G401 (cell line): ENCODE measurements at places on chromosomes 1 and 21.

DNA sequence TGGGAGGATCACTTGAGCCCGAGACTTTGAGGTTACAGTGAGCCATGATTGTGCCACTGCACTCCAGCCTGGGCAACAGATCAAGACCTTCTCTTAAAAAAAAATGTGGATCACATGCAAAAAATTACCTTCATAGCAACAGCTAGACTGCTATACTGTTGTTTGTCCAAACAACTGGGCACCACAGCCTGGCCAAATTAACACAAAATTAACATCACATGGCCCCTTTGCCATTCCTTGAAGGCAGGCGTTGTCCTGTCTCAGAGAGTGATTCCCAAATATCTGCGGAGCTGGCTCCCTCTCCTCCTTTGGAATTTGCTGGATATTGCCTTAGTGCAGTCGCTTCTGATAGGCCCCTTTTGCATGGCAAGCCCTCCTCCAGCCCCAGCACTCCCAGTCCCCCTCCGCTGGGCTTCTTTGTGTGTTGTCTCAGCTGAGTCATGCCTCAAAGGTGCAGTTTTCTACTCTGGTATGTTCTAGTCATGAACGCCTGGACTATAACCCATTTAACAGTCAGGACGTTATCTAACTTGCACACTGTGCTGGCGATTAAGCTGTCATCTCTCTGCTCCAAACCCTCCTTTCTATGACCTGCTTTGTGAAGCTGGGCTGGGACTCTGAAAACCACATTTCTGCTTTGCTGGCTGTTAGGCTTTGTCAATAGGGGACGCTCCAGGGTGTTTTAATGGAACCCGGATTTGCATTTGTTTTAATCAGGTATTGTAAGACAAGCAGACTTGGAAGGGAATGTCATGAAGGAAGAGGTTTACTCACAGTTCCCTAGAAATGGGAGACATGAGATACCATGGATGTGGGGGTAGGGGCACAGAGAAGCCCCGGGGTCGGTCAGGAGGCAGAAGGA is 20.1 kb upstream of the HPCAL4 start:
- no peak for DNase-seq

DNA sequence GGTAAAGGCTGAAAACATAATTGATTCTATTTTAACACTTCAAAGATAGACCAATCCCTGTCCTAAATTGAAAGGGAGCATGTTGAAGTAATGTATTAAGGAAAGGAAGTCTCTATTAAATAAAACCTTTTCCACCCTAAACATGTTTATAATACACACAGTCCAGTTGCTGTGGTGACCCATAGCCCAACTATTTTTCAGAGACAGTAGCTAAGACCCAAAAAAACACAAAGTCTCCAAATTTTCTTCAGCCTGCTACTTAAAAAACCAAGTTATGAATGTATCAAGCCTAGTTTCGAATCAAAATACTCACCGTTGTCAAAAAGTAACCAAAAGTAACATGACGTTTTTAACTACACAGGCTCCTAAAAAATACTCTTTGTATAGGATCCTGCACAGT is 1.6 kb downstream of the ELK4 start:
- no peak for DNase-seq

DNA sequence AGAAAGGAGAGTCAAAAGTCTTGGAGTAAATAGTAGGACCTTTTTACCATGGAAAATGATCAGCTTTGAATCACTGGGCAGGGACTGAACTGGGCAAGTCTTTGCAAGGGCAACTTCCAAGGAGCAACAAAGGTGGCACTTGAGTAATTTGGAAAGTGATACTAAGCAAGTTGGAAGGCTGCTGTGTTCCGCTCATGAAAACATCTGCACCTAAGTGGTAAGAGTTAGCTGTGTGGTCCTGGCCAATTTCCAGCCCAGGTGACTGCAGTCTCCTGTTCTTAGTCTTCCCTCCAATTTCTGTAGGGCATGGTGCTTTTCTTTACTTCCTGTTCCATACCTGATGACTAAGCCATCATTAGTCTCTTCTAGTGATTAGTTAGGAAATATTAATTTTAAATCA is 35.5 kb upstream of the PRDM2 start:
- no peak for DNase-seq

DNA sequence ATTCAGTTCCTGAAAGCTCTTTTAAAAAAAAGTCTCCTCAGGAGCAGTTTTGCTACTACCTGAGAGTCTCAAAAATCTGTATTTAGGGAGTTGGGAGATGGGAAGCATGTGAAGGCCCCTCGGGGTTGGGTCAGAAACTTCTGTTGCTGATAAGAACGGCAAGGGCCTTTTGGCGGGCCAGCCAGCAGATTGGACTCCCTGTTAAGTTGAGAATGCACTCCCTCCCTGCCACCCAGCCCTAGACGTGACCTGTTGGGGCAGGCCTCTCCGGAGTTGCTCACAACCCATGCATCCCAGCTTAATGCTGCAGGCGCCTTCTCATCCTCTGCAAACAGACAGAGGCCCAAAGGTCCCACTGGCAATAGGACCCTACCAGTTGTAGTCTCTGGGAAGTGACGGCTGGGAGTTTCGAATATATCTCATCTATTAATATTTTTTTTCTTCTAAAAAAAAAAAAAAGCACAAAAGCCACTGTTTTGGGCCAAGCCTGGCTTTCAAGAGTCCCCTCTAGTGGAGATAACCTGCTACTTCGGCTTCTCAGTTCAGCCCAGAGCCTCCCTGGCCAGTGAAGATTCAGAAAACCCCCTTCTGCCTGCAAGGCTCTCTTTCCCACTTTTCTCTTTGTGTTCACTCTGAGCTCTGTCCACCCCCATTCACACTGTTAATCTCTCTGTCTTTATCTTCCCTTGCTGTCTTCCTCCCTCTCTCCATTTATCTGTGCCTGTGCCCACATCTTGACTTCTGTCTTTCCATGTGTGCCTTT is 5.3 kb downstream of the PLXNA2 start:
- DNase-seq: peak; percentile 82

DNA sequence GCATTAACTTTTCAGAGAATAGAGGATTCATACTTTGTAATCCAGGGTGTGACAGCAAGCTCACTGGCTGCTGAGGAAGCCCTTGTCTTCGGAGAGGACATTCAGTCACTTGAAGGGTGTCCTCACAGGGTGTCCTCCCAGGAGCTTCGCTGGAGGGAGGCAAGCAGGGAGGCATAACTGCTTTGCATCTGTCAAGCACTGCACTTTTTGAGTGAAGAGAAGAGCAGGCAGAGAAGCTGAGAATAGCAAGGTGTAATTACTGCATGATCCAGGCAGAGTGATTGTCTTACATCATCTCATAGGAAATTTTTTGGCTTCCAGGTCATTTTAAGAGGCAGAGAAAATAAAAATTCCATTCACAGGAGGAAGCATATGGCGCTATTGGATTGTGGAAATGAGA is 232.5 kb upstream of the ZP4 start:
- DNase-seq: no peak

- DNase-seq: peak; percentile 8
Observed at GRCh38 chr1:25099343-25099951, 132.9 kb downstream of the SYF2 start.

DNA sequence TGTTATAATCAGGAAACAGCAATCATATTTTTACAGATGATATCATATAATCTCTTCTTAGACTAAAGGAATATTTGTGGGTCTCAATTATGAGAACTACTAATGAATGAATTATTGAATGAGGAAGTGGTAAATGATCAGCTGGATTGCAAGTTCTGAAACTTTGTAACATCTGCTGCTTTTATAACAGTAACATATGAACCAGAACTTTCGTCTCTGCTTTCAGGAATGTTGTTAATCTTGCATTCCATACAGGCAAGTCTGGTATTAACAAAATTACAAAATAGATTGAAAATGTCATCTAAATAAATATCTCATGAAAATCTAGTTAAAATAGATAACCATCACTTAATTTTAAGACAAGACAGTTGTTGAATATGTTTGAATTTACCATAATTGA is 110.5 kb upstream of the COL11A1 start:
- DNase-seq: no peak

DNA sequence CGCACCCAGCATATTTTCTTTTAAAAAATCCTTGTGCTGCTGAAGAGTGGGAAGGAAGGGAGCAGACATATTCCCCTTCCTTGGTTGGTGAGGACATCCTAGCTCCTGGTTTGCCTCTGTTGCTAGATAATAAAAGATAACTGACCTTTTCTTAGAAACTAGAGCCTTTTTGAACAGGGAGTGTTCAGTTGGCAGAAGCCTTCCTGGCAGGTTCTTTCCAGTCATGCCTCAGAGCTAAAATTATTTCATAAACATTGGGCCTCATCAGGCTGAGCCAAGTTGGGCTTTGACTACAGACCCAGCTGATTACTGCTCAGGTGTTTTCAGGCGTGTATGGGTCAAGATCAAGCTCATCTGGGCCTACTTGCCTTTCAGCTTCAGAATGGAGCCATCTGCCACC is 22.7 kb upstream of the SH3BGRL3 start:
- DNase-seq: no peak

DNA sequence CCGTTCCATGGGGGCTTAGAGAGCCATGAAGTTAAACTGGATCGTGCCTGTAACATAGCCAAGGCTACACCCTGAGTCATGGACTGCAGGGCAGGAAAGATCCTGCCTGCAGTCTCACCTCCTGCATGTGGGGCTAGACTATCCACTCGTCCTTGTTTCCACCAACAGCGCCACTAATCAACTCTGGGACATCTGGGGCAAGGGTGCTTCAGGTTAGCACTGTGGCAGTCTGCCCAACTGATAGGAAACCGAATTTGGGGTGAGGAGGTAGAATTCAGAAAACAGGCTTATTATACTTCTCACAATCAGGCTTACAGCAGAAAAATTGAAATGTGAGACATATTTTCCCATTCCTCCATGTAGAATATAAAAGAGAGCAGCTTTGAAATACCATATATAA is 85.2 kb upstream of the ADAM30 start:
- no peak for DNase-seq

GRCh38 chr1:160810486-160810885 is 14.5 kb downstream of the LY9 start:
- DNase-seq: no peak

DNA sequence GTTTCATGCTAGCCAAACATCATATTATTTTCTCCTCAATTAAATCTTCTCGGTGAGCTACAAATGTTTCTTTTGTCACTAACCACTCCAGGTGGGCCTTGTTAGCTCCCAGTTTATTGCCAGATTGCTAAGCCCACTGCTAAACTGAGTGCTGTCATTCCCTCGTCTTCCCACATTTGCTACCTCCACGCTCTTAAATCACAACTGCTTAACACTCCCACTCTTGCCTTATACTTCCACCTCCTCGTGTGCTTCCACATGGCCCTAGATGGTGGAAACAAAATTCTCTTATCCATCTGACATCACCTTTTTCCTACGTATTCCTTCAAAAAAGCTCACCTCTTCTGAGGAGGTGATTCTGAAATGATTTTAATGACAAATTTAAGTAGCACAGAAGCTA is 34.6 kb upstream of the AKT3 start:
- DNase-seq: no peak

GRCh38 chr1:18062185-18062584 is 45.4 kb upstream of the IGSF21 start:
- DNase-seq: no peak

GRCh38 chr1:153795330-153795837 is 20.2 kb downstream of the SLC27A3 start:
- DNase-seq: peak; percentile 82

DNA sequence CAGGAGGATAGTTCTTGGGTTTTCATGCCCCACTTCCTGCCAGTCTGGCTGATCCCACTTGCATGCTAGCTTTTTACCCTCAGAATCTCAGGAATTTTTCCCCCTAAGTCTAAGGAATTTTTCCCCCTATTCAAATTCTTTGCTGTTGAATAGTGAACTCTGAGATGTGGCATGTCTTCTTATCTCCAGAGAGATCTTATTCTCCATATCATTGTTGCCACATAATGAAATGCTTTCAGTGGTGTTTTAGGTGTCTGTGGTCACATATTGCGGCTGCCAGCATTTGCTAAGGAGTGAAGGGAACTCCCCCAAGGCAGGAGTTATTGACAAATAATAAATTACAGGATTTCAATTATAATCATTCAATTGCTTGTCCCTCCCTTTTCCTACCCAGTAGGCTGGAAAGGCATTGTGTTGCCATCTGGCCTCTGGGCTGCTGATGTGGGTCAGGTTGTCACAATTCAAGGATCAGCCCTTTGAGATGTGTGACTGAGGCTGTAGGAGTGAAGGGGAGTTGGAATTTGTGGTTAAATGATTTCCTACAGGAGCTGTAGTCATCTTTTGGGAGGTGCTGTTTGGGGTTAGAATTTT is 3.9 kb upstream of the FLG start:
- DNase-seq: no peak

DNA sequence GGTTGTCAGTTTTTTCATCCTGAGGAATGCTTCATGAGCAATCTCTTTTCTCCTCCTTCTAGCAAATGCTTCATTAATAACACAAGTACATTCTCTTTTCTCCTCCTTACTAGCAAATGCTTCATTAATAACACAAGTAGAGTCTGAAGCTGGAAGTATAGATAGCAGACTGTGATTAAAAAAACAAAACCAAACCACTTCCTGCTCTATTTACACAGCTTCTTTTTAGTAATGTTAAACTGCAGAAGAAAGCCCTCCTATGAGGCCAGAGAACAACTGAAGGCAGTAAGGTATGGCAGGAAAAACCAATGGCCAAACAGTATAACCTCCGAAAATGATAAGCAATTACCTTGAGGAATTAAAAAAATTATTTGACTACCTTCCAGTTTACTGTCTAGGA is 90.1 kb downstream of the ZSWIM5 start:
- DNase-seq: no peak

DNA sequence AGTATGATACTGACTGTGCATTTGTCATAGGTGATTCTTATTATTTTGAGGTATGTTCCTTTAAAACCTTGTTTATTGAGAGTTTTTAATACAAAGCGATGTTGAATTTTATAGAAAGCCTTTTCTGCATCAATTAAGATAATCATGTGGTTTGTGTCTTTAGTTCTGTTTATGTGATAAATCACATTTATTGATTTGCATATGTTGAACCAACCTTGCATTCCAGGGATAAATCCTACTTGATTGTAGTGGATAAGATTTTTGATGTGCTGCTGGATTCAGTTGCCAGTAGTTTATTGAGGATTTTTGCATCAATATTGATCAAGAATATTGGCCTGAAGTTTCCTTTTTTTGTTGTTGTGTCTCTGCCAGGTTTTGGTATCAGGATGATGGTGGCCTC is 158.0 kb downstream of the CENPF start:
- DNase-seq: no peak

DNA sequence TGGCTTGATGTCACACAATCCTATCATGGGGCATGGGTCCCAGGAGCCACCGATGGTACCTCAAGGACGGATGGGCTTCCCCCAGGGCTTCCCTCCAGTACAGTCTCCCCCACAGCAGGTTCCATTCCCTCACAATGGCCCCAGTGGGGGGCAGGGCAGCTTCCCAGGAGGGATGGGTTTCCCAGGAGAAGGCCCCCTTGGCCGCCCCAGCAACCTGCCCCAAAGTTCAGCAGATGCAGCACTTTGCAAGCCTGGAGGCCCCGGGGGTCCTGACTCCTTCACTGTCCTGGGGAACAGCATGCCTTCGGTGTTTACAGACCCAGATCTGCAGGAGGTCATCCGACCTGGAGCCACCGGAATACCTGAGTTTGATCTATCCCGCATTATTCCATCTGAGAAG is 46.3 kb downstream of the ACP6 start:
- no peak for DNase-seq
